ENCODE measurements at places on chromosomes 2 and 18.

- no peak for DNase-seq
These were observed 61.1 kb upstream of the RND3 start for GRCh38 chr2:150548527-150548926.

DNA sequence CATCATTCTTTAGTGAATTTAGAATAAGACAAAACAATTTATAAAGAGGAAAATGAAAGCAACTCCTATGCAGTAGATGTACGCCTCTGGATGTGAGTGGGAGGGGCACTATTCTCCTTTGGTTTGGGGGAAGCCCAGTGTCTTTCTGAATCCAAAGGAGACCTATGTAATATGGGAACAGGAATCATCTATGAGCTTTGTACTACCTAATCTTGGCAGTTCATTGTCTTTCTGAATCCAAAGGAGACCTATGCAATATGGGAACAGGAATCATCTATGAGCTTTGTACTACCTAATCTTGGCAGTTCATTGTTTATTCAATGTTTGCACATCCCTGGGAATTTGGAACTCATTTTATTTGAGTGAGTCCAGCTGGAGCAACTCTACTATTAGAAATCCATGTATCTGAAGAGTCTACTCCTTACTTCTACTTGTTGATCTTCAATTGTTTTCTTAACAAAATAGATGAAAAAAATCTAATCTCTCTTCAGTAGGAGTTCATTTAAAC, 401.1 kb upstream of the LRATD1 start:
- no peak for DNase-seq

- DNase-seq, result no peak
These were observed 166.3 kb upstream of the SERTAD2 start for GRCh38 chr2:64819774-64820688.

GRCh38 chr2:40004336-40004735, 225.3 kb upstream of the THUMPD2 start:
- no peak for DNase-seq

DNA sequence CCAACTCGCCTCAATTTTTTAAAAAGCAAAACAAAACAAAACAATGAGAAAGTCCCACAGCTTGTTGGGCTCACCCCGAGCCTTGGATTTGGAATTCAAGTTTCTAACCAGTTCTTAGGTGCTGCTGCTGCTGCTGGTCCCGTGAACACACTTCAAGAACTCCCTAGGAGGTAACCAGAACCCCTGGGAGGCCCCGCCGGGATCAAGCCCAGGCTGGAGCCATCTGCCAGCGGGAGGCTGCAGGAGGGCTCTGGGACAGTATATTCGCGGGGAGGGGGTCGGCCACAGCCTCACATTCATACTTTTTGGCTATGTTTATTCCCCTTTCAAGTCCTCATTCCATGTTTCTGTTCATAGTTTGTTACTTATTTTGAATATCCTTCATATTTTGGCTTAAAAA, 223.4 kb downstream of the TFCP2L1 start:
- no peak for DNase-seq

GRCh38 chr2:105406221-105406620, 7.4 kb upstream of the FHL2 start:
- DNase-seq, result no peak

DNA sequence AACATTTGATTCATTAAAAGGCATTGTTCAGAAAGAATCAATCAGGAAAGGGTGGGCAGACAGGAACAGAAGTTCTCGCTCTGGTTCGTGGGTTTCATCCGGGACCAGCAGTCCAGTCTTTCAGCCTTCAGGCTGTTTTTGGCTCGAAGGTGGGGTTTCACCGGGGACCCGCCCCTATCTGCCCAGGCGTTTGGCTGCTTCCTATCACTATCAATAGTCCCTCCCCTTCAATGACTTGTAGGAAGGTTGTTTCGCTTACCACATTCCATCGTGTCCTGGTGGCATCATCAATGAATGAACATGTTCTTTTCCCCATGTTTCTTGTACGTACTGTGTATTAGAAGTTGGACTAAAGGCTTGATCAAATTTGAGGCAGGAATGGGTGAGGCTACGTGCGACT, 130.3 kb downstream of the NEDD4L start:
- DNase-seq, result no peak

DNA sequence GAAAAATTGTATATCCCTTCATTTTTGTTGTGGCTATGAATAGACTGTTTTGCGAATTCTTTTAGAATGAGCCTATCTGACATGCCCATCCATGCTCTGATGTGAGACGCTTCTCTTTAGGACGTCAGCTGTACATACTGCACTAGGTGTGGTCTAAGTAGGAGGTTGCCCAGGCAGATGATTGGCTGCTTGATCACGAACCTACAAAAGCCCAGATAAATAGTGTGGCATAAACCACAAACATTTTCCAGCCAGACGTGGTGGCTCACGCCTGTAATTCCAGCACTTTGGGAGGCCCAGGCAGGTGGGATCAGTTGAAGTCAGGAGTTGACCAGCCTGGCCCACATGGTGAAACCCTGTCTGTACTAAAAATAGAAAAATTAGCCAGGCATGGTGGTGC, 251.8 kb downstream of the AGAP1 start:
- no peak for DNase-seq

Data from pulmonary artery endothelial cell (primary cell).